ENCODE measurements at places on chromosomes 2 and 18.

DNA sequence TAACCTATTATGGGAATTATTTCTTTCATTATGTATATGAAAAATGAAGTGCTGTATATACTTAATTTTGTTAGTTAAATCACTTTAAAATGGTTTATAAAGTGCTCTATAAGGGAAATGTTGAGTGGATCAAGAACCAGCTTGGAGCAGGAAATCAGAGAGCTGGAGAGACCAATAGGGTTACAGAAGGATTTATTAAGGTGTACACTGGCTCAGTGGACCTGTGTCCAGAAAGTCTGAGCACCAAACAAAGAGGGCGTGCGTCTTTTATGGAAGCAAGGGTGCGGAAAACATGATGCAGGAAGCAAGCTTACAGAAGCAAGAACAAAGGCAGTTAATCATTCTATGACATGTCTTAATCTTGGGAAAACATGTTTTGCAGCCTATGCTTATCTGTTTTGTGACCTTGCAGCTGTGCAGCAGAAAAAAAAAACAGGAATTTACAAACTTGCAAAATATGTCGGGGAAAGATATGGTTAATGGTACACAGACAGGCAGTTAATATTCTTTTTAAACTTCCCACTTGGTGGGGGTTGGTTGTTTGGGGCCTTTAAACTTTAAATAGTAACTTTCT, 65.2 kb upstream of the SLC35G4 start:
- DNase-seq, result no peak

GRCh38 chr18:23851470-23852002, 162.3 kb downstream of the LAMA3 start:
- DNase-seq, result no peak

GRCh38 chr2:127415593-127416505, 2.4 kb upstream of the PROC start:
- no peak for DNase-seq

DNA sequence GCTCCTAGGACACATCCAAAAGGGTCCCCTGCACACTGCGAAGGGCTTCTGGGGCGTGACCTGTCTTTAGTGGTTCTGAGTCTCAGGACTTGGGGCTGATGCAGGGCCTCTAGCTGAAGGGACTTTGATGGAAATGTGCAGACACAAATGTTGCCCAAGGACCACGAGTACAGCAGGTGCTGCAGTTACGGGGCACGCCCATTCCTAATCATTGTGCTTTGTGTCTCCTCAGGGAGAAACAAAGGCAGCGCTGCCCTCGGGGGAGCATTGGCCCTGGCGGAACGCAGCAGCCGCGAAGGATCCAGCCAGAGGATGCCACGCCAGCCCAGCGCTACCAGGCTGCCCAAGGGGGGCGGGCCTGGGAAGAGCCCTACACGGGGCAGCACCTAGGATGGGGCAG, 8.0 kb downstream of the TUBA3E start:
- no peak for DNase-seq

DNA sequence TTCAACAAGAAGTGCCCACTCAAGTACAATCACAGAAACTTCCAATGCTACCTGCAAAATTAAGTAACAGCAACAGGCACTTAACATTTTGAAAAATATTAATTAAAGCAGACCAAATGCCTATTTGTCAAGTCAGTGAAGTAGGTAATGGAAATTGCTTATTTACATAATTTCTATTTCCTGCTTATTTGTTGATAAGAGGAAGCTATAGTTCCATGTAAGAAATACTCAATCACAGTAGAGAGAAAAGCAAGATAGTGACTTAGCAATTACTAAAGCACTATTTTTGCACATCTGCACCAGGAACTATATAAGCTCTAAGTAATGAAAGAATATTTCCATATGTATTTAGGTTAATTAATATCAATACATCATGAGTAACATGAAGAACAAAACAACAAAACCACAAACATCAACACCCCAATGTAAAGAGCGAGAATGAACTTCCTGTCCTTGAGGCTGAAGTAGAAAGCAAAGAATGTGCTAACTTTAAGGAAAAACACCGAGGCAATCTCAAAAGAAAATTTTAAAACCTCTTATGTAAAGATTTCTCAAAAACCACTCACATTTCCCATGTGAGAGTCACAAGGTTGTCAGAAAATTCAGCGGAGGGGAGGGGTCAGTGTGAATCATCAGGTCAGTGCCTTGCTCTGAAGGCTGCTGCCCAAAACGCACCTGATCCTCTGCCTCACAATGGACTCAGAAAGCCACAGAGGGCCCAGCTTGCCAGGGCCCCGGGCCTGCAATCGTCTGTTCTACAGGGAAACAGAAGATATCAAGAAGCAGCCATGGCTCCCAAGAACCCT, 12.5 kb downstream of the NPC1 start:
- peak; percentile 85 for DNase-seq

DNA sequence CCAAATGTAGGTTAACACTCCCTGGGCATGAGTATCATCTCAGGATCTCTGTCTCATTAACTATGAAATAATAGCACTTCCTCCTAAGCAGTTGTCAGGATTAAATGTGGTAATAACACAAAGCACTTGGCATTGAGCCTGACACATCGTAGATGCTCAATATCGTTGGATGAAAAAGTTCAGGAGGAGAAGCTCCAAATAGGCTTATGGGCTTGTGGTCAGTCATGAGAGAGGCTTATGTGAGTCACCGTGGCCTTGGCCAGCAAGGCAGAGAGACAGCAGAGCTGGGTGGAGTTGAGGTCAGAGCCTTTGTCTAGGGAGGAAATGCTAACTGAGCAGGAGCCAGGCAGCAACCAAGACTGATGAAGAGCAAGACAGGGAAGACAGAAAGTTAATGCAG, 68.3 kb upstream of the PPM1B start:
- peak; percentile 99 for DNase-seq

DNA sequence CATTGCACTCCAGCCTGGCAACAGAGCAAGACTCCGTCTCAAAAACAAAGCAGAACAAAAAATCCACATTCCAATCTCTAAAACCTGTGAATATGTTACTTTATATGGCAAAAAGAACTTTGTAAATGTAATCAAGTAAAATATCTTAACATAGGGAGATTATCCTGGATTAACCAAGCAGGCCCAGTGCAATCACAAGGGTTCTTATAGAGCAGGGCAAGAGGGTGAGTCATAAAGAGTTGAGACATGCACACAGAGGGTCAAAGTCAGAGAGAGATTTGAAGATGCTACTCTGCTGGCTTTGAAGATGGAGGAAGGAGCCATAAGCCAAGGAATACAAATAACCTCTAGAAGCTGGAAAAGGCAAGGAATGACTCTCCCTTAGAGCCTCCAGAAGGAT, 60.9 kb upstream of the SLC9A2 start:
- peak; percentile 32 for DNase-seq

Measured in HCEC 1CT (cell line).